ENCODE measurements at places on chromosomes 6 and 20. TPM values are rescaled to one million over a fixed set of nuclear protein-coding genes. Genes with fewer than 3 reads are reported as not detected.

GRCh38 chr6:96153775-96154174, 138.0 kb downstream of the FUT9 start:
- no peaks in the 10 kb centered on the region for H3K4me1 ChIP-seq
- H3K4me3 ChIP-seq, result no peak overlapping the region
- no peak for DNase-seq
- H3K27me3 ChIP-seq, result no peaks in the 10 kb centered on the region

GRCh38 chr6:35093783-35094182, 47.4 kb downstream of the TCP11 start:
- peak; percentile 14 for DNase-seq
- no peak overlapping the region for H3K27ac ChIP-seq
- H3K36me3 ChIP-seq, result no peaks in the 10 kb centered on the region
- H3K4me3 ChIP-seq, result no peak overlapping the region
- no peaks in the 10 kb centered on the region for H3K4me1 ChIP-seq
- no peaks in the 10 kb centered on the region for H3K27me3 ChIP-seq

DNA sequence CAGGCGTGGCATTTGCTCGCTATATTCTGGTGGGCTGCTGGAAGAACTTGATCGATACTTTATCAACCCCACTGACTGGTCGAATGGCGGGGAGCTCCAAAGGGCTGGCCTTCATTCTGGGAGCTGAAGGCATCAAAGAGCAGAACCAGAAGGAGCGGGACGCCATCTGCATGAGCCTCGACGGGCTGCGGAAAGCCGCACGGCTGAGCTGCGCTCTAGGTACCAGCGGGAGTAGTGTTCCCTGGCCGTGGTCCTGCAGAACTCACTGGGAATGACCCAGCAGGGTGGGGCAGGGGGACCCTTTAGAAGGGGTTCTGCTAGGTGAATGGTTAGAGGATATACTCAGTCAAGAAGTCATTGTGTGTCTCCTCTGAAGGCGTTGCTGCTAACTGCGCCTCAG, 68.4 kb upstream of the PBOV1 start:
- H3K36me3 ChIP-seq, result no peaks in the 10 kb centered on the region
- H3K4me3 ChIP-seq, result no peak overlapping the region
- H3K27ac ChIP-seq, result no peak overlapping the region
- H3K27me3 ChIP-seq, result no peaks in the 10 kb centered on the region
- DNase-seq, result no peak

ADGRF5 gene
- total RNA-seq, result 1.8 TPM

ANKEF1 gene
- total RNA-seq, result 4.8 TPM

DNA sequence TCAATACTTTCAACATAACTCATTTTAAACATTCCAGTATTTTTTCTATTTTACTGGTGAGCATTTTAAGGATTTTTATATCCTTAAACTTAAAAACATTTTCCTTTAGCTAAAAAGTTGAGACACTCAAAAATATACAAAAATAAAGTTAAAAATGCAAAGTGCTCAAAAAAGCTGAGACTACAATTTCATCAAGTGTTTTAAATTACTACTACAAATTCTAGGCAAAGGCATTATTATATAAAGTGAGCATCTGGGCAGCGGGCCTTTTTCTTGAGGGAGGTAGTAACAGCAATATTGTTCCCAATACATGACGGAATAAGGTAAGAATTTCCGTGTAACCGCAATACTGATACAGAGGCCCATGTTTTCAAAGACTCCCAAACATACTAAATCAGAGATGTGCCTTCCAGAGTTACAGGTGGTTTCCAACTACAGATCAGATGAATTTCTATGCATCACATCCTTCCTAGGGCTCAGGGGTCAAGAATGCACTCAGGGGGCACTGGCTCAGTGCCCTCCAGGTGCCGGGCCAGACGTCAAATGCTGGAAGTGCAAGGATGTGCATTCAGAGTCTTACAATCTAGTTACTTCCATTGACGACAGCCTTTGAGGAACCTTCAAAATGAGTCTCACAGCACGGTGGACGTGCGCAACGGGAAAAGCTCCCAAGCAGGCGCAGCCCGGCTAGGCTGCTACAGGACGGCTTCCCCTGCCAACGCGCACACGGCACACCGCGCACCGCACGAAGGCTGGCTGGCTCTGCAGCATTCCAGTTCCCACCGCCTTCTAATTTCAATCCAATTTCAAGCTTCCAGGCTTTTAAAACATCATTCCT, 1.7 kb downstream of the PHF10 start:
- H3K27ac ChIP-seq, result peak overlapping the region; percentile 90
- DNase-seq, result peak; percentile 51
- H3K27me3 ChIP-seq, result no peaks in the 10 kb centered on the region
- no peaks in the 10 kb centered on the region for H3K36me3 ChIP-seq
- H3K4me3 ChIP-seq, result peak overlapping the region; percentile 64
- H3K4me1 ChIP-seq, result no peaks in the 10 kb centered on the region

ZNF292 gene
- total RNA-seq, result 30.6 TPM

DNA sequence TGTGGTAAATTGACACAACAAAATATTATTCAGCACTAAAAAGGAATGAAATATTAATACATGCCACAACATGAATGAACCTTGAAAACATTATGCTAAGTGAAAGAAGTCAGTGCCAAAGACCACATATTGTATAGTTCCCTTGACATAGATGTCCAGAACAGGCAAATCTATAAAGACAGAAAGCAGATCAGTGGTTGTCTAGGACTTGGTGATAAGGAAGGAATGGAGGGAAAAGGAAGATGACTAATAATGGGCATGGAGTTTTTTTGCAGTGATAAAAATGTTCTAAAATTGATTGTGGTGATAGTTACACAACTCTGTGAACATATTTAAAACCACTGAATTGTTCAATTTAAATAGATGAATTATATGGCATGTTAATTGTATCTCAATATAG, 32.5 kb downstream of the TBX18 start:
- no peaks in the 10 kb centered on the region for H3K27me3 ChIP-seq
- H3K27ac ChIP-seq, result no peak overlapping the region
- H3K4me1 ChIP-seq, result no peaks in the 10 kb centered on the region
- no peaks in the 10 kb centered on the region for H3K36me3 ChIP-seq

- no peaks in the 10 kb centered on the region for H3K36me3 ChIP-seq
- DNase-seq, result no peak
- H3K27ac ChIP-seq, result no peak overlapping the region
These were observed 21.5 kb upstream of the HLA-C start for GRCh38 chr6:31293343-31293742.

DNA sequence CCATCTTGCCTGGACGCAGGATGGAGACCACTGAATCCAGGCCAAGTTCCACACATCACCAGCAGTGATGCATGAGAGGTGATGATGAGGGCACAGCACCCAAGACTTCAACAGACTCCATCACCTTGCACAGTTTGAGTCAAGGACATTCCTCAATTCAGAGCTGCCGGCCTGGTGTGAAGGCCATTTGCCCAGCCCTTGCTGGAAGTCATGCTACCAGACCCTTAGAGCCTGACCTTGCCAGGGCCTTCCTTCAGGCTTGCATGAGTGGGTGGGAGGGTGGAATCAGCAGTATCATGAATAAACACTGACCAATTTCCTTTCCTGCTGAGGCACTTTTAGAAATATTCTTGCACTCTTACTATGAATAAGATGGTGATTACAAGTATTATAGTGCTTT, 130.2 kb upstream of the SSTR4 start:
- no peaks in the 10 kb centered on the region for H3K4me1 ChIP-seq
- no peaks in the 10 kb centered on the region for H3K36me3 ChIP-seq
- H3K4me3 ChIP-seq, result no peak overlapping the region
- H3K27ac ChIP-seq, result no peak overlapping the region
- H3K27me3 ChIP-seq, result no peaks in the 10 kb centered on the region

PLCB4 gene
- total RNA-seq, result 39.5 TPM
